Fibroblast of mammary gland (primary cell): ENCODE measurements at places on chromosomes 2 and 18.
A peak's percentile ranks its signal among the peaks of the same experiment; 100 is the strongest.

- DNase-seq: peak; percentile 19
Measured at GRCh38 chr2:215277944-215278343, 33.9 kb upstream of the ATIC start.

DNA sequence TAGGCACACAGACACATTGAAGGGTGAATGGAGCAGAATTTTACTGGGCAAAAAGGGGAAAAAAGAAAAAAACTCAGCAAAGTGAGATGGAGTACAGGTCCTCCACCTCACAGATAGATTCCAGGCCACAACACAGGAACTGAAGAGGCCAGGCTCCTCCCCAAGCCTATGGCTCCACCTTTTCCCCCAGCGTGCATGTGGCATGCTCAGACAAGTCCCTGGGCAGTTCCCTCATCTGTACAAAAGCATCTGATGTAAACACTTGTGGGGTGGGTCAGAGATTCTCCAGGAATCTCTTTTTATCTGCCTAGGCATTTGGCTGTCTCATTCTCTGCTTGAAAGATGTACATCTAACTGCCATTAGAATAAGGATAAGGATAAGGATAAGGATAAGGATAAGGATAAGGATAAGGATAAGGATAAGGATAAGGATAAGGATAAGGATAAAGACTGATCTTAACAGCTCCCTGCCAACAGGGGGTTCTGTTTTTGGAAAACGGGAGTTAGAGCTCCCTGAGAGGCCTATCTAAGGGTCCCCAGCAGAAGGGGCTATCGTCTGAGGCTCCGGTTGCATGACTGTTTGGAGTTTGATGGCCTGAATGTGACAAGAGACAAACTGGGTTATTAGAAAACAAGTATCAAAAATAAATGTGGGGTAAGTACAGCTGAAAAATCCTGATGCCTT is 17.2 kb upstream of the ASXL3 start:
- peak; percentile 54 for DNase-seq

- DNase-seq: no peak
Measured at GRCh38 chr2:116304328-116304727, 1510.2 kb upstream of the DDX18 start.

- DNase-seq: peak; percentile 98
Measured at GRCh38 chr2:209495855-209496585, 72.2 kb downstream of the MAP2 start.

DNA sequence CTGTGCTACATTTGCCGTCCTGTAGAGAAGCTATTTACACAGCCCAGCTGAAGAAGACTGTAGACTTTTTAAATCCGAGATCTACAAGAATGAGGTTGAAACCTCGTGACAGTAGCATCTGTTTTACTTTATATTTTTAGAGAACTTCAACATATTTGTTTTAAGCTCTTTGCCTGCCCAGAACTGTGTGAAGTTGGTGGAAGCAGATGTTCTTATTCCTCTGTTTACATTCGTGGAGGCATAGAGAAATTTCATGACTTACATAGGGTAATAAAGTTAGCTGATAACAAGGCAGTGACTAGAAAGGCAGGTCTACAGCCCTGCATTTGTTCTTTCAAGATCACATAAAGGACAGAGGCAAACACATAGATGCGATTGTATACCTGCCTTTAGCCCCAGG is 47.0 kb upstream of the MAP3K20 start:
- DNase-seq: peak; percentile 29
